ENCODE measurements at places on chromosomes 7 and 10.

DNA sequence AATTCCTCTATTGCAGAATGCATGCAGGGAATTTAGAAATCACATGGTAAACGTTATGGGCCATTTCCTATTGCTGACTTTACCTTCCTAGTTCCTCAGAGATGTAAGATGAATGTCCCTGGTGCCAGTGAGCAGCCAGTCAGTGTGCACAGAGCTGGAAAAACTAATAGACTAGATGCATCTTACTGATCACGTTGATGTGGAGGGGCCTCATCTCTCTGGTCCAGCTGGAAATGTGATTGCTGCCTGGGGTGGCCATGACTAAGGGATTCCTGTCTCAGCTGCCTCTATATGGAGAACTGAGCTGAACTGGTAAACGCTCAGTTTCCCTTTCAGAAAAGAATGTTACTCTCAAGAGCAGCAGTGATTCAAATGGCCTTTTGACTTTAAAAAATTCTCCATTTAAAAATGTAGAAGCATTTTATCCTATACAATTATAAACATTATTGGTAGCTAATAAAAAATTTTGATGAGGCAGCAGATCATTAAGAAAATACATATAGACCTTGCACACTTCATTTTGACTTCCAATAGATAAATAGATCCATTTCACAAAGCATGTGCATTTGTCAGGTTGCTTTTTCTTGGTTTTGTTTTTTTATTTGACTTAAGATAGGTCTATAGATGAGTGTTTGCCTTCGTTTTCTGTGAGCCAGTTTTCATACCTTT, 80.5 kb upstream of the INSYN2A start:
- DNase-seq, result no peak

GRCh38 chr7:16975712-16976111, 93.9 kb upstream of the AGR3 start:
- DNase-seq, result no peak

DNA sequence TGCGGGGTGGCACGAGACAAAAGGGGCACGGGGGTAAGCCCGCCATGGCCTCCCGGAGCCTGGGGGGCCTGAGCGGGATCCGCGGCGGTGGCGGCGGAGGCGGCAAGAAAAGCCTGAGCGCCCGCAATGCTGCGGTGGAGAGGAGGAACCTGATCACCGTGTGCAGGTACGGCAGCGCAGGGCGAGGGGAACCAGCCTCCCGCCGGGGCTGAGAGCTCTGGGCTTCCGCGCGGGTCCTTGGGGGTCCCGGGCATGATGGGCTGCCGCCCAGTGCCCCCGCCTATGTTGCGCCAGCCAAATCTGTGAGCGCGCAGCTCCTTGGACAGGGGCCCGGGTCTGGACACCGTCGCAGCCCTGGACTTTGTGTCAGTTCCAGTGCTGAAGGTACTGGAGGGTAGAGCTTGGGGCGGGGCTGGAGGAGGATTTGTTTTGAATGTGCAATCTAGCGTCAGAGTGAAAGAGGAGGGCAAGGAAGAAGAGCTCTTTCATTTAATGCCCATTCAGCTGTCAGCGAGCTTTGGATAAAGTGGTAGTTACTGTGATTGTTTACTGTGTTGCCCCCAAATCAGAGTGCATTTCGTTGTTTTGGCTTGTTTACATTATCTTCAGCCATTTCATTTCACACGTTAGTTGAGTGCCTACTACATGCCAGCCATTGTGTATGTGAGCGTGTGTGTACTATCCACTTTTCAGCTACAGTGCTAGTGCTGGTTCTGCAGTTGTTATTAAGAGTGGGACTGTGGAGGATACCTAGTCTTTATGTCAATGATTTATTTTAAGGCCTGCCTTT, 777 bp downstream of the RUNDC3B start:
- peak; percentile 28 for DNase-seq

DNA sequence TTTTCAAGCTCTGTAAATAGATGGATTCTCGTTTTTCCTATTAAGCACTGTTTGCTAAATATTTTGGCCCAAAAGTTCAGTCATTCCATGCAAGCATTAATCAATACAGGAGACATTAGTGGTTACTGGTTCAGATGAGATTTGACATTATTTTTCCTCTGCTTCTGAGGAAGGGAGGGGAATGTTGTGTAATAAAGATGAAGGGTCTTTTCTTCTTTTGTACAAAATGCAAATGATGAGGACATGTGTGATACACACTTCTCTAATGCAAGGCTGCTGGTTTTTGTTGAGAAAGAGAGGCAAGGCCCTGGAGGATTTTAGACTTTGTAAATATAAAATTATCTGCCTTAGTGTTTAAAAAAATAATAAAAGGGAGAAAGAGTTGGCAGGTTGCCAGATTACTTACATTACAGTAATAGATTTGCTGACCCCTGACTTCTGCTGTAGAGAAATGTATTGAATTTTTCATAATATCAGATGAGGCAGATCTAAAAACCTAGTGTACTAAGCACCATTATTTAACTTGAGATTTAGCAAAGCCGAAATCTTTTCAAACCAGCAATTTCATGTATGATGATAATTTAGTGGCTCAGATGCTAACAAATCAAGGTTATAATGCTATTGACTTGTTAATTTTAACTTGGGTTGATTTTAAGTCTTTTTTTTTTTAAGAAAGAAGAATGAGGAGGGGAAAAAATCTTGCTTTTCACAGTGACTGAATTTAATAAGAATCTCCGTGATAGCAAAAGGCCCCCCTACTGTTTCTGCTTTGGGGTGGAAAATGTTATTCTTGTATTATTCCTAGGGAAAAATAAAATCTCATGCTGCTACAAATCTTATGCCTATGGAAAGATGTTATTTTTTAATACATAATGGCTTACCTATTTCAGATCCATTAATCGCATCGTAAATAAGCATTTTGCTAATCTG, 180.1 kb downstream of the ARID5B start:
- DNase-seq, result no peak

GRCh38 chr7:151999424-152000090, 25.9 kb upstream of the GALNT11 start:
- no peak for DNase-seq

DNA sequence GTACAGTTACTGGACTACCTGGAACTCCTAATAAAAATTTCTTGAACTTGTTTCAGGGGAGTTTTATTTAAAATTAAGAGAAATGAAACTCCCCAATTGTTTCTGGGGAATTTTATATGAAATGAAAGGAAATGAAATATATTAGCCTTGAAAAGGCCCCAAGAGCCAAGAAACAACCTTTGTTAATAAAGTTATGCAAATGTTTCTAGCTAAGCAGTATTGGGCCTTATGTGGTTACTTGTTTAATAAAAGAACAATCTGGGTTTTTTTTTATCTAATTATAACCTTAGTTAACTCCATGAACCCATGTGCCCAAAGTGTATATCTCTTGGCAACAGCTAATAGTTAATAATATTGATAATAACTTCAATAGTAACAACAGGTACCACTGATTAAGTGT, 222.8 kb downstream of the EXOC4 start:
- DNase-seq, result no peak

GRCh38 chr7:22992874-22993840, 20.8 kb downstream of the HYCC1 start:
- DNase-seq, result no peak

DNA sequence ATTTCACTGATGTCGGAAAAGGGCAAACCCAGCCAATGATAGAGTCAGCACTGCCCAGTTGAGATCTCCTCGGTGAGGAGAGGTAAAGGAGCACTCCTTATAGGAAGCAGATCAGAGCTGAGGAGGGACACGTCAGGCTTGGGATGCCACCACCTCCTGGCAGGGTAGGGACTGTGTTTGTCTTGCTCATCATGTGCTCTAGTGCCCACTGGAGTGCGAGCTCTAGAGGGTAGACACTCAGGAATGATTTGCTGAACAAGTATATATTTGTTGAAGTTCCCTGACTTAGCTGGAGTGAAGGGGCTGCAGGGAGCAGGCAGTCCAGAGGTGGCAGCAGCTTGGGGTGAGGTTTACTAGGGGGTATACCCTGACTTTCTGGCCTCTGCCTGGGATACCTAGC, 146.5 kb downstream of the NOC3L start:
- no peak for DNase-seq

DNA sequence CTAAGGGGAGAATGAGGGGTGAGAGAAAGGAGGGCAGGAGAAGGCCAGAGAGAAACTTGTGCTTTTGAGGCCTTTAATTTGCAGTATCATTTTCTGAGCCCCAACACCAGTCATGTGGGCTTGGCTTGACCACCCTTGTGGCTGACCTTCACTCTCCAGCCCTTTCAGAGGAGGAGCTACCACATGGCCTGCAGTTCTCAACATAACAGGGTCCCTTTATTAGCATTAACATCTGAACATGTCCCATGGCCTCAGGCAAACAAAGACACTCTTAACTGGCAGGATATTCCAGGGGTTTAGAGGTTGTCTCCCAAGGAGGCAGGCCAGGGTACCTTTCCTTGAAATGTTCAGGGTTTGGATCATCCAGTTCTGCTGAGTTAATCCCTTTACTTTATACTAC, 6.7 kb downstream of the ZNF713 start:
- no peak for DNase-seq

GRCh38 chr10:25678666-25679065, 255.4 kb upstream of the MYO3A start:
- no peak for DNase-seq
